NCI-H2227 treated with DMSO at 0.1 percent for 48 hours (cell line): ENCODE measurements at places on chromosomes 2 and 18.
A peak's percentile ranks its signal among the peaks of the same experiment; 100 is the strongest.

GRCh38 chr2:10325278-10326145 lies 22.8 kb downstream of the HPCAL1 start:
- no peak for DNase-seq

DNA sequence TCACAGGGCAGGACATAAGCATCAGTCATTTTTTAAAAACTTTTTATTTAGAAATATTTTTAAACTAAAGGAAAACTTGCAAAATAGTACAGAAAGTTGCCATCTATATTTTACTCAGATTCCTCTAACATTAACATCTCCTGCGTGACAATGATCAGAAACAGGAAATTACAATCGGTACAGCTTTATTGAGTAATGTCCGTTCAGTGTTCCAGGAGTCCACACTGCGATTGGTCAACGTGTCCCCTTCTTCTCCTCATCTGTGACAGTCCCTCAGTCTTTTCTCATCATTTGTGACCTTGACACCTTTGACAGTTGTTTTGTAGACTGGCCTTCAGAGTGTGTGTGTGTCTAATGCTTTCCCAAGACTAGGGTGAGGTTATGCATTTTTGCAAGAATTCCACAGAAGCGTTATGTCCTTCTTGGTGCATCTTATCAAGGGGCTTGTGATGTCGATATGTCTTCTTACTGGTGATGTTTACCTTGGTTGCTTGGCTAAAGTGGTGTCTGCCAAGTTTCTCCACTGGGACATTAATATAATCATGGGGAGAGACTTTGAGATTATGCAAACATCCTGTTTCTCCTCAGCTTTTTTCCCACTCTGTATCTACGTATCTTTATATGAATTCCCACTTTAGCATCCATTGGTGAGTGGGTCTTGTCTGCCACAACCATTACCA lies 21.4 kb upstream of the TMEM177 start:
- no peak for DNase-seq

- DNase-seq, result no peak
Measured at GRCh38 chr2:223148516-223148915, 96.5 kb downstream of the KCNE4 start.

- DNase-seq, result peak; percentile 83
Measured at GRCh38 chr18:29146068-29146467, 969.1 kb upstream of the CDH2 start.

DNA sequence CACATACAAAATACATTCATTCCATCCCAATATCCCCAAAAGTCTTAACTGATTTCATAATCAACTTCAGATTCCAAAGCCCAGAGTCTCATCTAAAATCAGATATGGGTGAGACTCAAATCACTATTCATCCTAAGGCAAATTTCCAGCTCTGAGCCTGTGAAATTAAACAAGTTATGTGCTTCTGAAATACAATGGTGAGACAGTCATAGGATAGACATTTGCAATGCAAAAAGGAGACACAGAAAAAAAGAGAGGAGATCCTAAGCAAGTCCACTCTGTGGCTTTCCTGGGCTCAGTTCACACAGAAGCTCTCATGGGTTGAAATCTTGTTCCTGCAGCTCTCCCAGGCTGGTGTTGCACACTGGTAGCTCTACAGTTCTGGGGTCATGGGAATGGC lies 18.3 kb downstream of the ZNF892 start:
- DNase-seq, result no peak

DNA sequence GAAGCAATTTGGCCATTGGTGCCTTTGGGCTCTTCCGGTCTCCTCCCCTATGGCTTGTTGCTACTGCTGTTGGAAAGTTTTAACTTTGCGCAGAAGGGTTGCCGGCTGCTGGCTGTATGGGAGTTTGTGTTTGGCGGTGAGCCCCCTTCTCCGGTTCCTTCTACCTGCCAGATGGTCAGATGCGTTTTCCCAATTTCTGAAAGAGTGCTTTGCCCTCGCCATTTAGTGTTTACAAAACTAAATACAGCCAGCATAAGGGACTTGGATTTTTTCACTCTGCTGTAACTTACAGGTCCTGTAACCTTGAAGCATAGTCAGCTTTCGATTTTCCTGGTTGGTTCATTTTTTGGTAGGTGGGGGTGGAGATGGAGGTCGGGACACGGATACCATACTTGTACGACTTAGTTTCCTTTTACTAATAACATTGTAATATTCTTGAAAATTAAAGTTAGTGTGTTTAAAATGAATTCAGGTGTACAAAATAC lies 604 bp downstream of the COQ10B start:
- no peak for DNase-seq

DNA sequence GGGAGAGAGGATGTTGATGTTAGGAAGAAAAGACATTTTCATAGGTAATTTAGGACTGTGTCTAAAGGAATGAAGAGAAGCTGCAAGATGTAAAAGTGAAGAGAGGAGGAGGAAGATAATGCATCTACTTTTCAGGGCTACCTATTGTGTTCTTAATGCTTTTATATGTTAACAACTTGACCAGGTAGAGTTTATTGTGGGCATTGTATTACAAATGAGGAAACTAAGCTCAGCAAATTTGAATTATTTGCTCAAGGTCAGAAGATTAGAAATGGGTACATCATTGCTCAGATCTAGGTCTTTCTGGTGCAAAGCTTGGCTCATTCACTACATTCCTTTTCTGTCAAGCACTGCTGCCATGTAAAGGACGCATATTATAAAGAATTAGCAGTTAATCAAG lies 441.7 kb downstream of the THSD7B start:
- no peak for DNase-seq

DNA sequence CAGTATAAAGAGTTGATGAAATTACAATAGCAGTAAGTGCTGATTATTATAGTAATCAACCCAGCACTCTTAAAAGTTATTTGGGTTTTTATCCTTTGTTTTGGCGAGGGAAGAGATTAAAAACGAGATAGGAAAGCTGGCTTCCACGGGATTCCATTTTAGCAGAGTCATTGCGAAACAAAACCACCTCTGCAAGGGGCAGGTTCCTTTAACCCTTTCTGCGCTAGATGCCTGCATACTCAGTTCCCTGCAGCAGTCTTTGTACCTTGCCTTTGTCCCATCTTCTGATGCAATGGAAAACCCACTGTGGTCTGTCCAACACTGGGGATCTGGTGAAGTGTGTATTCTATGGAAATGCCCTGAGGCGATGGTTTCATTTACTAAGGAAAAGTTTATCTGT lies 2.7 kb downstream of the YPEL5 start:
- DNase-seq, result no peak

DNA sequence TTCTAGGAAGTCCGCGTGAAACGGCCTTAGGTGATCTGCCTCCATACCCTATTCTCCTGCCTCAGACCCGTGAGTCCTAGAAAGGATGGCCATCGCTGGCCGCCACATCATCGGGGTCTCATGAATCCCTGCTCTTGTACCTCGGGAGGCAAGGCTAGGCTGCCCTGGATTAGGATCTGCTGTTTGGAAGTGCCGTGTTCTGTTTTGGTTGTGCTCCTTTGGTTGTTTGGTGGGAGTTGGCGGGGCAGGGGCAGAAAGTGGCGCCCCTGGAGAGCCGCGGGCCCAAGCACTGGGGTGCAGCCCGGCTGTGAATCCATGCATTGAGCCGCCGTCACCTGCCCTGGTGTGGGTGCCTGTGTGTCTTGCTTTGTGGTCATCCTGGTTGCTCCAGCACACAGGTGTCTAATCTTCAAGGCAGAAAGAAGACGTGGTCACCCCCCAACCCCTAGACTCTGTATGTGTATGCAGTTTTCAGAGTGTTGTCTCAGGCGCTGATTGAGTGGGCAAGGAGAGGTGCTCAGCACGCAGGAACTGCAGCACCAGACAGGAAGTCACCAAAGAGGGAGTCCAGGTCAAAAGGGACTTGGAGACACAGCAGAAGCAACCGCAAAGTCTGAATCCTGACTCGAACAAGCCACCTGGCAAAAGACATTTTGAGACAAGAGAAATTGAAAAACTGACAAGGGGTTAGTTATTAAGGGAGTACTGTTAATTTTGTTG lies 80.0 kb upstream of the LDLRAD4 start:
- DNase-seq, result no peak

DNA sequence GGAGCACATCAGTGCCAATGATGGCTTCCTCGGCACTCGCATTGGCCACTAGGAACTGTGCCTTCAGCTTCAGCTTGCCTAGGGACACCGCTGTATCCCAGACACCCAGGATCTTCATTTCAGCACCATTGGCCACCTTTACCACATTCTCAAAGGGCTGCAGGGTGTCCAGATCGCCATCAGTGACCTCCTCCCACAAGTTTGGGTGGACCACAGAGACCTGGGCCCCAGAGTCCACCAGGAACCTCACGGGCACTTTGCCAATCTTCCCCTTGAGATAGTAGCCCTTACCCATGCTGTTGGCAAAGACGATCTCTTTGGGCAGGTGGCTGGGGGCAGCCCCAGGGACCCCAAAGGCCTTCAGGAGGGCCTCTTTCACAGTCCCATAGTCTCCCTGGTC lies 610 bp downstream of the ASPRV1 start:
- no peak for DNase-seq

GRCh38 chr2:209719034-209719433 lies 52.6 kb upstream of the UNC80 start:
- no peak for DNase-seq
